NCI-H1436 treated with DMSO at 0.1 percent for 48 hours (cell line): ENCODE measurements at places on chromosomes 2 and 18.
A peak's percentile ranks its signal among the peaks of the same experiment; 100 is the strongest.

GRCh38 chr2:62180975-62181374 is 14.9 kb upstream of the B3GNT2 start:
- no peak for DNase-seq

DNA sequence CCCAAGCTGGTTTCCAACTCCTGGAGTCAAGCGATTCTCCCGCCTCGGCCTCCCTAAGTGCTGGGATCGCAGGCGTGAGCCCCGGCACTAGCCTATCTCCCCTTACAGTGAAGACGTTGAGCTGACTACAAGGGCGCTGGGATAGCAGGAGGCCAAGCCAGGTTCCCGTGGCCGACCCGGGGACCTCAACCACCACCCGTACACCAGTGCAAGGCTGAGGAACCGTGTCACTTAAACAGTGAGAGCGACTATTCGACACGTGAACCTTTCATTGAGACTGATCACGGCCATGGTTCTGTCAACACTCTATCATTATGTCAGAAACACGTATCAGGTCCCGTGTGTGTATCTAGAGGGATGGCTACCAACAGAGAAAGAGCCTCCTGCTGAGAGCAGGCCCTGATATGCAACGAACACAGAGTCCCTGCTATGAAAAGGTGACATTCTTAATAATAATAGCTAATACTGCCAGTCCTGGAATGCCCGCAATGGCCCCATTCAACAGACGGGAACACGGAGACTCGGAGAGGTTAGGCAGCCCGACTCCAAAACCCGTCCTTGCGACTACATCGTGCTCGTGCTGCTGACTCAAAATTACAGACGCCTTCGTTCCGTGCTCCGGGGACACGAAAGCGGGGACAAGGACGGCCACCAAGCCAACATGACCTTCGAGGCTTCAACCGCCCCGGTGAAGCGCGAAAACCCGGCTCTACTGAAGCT is 833 bp downstream of the AFG3L2 start:
- no peak for DNase-seq

GRCh38 chr18:60861575-60861974 is 471.7 kb upstream of the CDH20 start:
- DNase-seq = no peak

DNA sequence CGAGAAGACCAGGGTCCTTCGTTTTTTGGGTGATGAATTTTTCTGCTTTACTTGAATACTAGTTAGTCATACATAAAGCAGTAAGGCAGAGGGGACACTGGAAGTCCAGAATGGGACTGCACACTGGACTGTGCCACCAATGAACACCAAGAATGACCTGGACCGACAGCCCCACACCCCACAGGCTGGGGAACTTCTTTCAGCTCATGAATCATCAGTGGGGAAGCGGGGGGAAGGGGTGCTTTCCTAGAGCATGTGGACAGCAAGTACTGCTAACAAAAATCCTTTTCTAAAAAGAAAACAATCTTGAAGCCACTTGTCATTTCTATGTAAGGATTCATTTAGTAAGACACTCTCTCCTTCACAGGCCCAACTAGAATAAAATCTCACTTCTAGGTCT is 86.0 kb downstream of the DTNB start:
- DNase-seq = no peak

GRCh38 chr18:75830828-75831227 is 403.3 kb upstream of the SMIM21 start:
- no peak for DNase-seq

DNA sequence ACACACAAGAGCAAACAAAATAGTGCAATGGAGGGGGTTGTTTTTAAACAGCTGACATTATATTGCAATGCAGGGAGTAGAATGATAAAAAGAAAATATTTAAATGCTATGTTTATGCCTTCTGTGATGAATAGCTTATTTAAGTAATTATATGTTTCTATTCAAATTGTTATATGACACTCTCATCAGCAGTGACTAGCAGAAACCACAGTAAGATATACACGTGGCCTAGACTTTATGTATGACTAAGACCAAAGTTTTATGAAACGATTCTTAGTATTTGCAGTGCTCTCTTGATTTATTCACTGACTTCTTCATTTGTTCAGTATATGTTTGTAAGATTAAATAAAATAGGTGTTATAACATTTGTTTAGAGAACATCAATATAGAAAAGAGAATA is 26.1 kb upstream of the C1D start:
- no peak for DNase-seq

- DNase-seq = no peak
Measured at GRCh38 chr2:97706708-97707345, 6.5 kb upstream of the ZAP70 start.

GRCh38 chr2:47490406-47490805 is 87.5 kb downstream of the MSH2 start:
- no peak for DNase-seq

- no peak for DNase-seq
Measured at GRCh38 chr2:236787885-236788284, 218.3 kb downstream of the ACKR3 start.

- peak; percentile 40 for DNase-seq
Measured at GRCh38 chr2:226802573-226802972, 3.0 kb upstream of the IRS1 start.

DNA sequence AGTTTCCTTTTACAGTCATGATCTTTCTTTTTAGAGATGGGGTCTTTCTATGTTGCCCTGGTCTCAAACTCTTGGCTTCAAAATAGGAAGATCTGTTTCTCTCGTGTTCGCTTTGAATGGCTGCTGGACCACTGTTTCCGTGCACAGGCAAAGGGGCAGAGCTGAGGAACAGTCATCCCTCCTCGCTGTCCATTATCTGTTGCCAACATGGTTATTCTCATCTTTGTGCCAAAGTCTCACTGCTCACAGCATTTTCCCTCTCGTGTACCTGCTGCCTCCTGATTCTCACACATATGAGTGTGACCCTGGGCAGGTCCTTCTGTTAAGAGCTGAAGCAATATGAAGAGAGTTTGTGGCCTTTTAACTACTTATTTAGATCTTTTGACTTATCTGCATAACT is 28.0 kb upstream of the CCNYL1 start:
- DNase-seq = no peak

GRCh38 chr2:42493468-42494354 is at the start of gene KCNG3:
Gene KCNG3 (minus strand): TSS chr2:42493982. CDS start chr2:42493501, 481 bp downstream.
- peak; percentile 30 for DNase-seq

GRCh38 chr18:9755615-9756014 is 47.5 kb downstream of the RAB31 start:
- no peak for DNase-seq

GRCh38 chr2:217515615-217516309 is 487.0 kb downstream of the TNS1 start:
- DNase-seq = no peak

GRCh38 chr2:194166818-194167217 is 1490.2 kb upstream of the SLC39A10 start:
- DNase-seq = no peak

DNA sequence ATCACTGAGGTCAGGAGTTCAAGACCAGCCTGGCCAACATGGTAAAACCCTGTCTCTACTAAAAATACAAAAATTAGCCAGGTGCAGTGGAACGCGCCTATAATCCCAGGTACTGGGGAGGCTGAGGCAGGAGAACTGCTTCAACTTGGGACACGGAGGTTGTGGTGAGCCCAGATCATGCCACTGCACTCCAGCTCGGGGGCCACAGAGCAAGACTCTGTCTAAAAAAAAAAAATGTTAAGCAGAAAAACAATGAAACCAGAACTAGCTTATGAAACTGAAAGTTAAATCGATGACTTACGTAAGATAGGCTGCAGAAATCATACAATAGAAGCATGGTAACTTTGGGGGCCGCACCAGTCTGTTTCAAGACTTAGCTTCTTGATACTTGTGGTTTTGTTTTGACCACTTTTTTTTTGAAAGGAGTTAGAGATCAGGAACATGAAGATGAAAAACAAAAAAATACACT is 6.2 kb upstream of the GPR155 start:
- DNase-seq = no peak

DNA sequence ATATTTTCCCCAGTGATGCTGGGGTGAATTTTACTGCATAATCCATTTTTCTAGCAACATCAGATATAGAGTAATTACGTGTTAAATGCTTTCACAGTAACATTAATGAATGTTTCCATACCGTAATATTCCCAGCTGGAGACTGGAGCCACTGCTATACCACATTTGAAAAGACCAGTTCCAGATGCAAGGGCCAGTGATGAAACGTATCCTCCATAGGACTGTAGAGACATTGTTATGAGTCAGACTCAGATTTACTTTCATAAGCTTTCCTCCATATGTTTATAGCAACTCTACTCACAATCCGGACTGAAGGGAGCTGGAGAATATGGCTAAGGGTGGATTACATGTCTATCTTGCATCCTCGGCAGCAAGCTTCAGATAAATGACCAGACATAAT is 22.7 kb upstream of the GCG start:
- DNase-seq = no peak

DNA sequence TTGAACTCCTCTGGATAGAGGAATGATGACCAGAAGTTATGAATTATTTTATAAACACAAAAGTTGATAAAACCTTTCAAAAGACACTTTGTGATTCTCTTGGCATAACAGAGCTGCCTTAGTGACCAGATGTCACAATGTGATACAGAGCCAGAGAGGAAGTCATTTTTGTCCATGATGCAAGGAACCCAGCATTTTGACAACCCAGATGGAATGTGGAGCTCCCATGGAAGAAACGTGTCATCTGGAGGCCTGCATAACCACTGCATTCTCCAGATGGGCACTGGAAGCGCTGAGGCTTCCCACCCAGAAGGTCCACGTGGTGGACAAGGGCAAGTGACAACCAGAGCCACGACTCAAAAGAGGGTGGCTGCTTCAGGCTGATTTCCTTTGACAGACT is 30.1 kb downstream of the HRH4 start:
- DNase-seq = no peak

DNA sequence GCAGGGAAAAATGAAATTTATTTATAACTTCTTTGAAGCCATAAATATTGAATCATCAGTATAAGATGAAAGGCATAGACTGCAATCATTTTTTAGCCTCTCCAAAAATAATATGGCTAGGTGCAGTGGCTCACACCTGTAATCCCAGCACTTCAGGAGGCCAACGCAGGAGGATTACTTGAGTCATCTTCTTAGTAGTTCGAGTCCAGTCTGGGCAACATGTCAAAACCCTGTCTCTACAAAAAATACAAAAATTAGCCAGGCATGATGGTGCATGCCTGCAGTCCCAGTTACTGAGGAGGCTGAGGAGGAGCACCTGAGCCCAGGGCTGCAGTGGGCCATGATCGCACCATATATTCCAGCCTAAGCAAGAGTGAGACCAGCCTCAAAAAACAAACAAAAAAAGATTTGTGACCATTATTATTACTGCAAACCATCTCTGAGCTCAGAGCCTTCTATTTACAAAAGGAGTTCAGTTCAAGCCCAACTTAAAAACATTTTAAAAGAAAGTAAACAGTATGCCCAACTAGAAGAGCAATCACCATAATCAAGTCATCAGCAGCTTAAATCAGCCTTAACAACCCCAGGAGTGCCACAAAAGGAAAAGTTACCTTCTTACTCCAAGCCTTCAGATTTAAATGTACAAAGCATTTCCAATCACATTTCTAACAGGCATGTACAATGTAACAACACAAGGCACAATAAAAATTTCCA is 37.5 kb downstream of the KCNG3 start:
- DNase-seq = no peak

DNA sequence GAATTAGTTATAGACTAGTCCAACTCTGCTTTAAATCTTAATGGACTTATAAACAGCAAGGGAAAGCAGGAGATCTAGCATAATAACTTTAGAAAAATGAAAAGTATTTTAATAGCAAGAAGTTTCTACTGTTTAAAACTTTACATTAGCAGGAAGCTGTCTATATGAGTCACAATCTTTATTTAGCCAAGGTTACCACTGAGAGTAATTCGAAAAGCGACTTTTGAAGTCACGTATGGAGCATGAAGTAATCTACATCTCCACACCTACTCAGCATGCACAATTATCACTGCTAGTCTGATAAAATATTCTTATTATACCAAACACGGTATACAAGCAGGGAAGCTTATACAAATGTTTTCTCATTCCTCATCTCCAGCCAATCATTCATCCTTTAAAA is 515.4 kb upstream of the SOX11 start:
- DNase-seq = no peak

- DNase-seq = no peak
Measured at GRCh38 chr2:47189635-47190034, 34.5 kb upstream of the STPG4 start.

DNA sequence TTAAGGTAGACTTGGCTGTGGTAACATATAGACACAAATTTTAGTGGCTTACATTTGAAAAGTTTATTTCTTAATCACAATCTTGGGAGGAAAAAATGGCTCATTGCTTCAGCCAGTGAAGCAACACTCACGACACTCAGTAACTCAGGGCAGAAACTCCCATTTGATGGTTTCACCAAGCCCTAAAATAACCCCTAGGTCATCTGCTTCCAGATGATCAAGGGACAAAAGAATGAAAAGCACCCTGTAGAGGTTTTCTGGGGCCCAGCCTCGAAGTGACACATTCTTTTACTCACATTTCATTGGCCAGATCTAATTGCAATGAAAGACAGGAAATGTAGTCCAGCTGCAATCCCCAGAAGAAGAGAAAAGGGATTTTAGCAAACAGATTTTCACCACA is 275.9 kb downstream of the TMX3 start:
- DNase-seq = no peak

- DNase-seq = no peak
Measured at GRCh38 chr2:18752667-18753422, 163.5 kb upstream of the NT5C1B start.

DNA sequence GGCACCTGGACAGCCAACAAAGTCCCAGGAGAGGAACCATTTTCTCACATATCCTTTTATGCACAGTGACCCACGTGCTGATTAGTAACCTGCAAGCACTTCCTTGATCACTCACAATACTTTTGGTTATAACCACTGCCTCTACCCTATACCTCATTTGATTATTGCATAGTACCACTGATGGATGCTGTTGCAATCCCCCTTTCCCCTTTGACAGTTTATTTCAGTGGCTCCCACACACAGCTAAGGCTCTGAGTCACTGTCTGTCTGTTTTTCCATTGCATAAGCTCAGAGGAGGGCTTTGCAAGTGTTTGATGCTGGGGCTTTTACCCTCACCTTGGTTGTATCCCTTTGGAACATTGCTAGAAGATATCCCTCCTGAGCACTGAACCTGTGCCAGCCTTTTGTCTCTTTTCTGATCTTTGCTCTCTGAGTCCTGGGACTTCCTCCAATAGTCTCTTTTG is 101.7 kb upstream of the RBBP8 start:
- no peak for DNase-seq

DNA sequence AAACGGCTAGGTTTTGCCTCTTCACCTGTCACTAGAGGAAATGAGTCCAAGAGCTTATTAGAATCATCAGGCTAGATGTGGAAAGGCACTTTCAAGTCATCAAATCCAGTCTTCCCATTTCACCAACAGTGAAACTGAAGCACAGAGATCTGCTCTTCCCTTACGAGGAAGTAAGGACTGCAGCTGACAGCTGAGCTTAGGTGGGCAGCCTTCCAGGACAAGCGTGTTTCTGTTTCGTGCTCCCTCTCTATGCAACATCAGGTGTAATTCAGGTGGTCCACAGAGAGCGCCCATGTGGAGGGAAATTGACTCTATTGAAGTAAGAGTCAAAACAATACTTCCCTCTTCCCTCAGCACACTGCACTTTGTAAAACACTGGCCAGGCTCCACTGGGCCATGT is 5.5 kb downstream of the CYRIA start:
- no peak for DNase-seq
